ENCODE measurements at places on chromosomes 16 and 17. TPM values are rescaled to one million over a fixed set of nuclear protein-coding genes. Genes with fewer than 3 reads are reported as not detected.

CRYM gene
- total RNA-seq = 7.2 TPM

CTRB1 gene
- 9.7 TPM for total RNA-seq

COL1A1 gene
- 19.3 TPM for total RNA-seq

GFOD2 gene
- 33.8 TPM for total RNA-seq

ATP2A3 gene
- 3.9 TPM for total RNA-seq

HYDIN gene
- total RNA-seq = 0.28 TPM

TP53TG3D gene
- total RNA-seq = not detected

GJD3 gene
- 0.68 TPM for total RNA-seq

STAT5A gene
- total RNA-seq = 10.2 TPM

SGSH gene
- total RNA-seq = 25.6 TPM

SSTR5 gene
- not detected for total RNA-seq

OR4D1 gene
- total RNA-seq = not detected

CCL3 gene
- total RNA-seq = 2.0 TPM

PYY gene
- total RNA-seq = not detected

SLC35G6 gene
- total RNA-seq = not detected

APOBR gene
- 0.58 TPM for total RNA-seq

TBC1D3K gene
- total RNA-seq = not detected

C16orf89 gene
- total RNA-seq = not detected

G6PC1 gene
- 440 TPM for total RNA-seq

RSPRY1 gene
- 18.1 TPM for total RNA-seq

CDK10 gene
- total RNA-seq = 69.1 TPM

SEZ6L2 gene
- 0.55 TPM for total RNA-seq

ZP2 gene
- not detected for total RNA-seq

CALB2 gene
- not detected for total RNA-seq

ANKFN1 gene
- not detected for total RNA-seq

DPEP3 gene
- total RNA-seq = not detected

TMC7 gene
- 0.30 TPM for total RNA-seq

TNK1 gene
- total RNA-seq = 5.2 TPM

FN3KRP gene
- total RNA-seq = 14.0 TPM

SLC12A3 gene
- not detected for total RNA-seq

SCIMP gene
- 2.3 TPM for total RNA-seq

LRRC46 gene
- 0.40 TPM for total RNA-seq

STH gene
- total RNA-seq = not detected

PSMD7 gene
- 39.4 TPM for total RNA-seq

SNX20 gene
- total RNA-seq = 0.53 TPM

KRT20 gene
- 0.40 TPM for total RNA-seq

DNASE1 gene
- 4.6 TPM for total RNA-seq

KRTAP2-2 gene
- not detected for total RNA-seq

GP1BA gene
- not detected for total RNA-seq

C16orf82 gene
- total RNA-seq = not detected

TMEM219 gene
- 71.0 TPM for total RNA-seq

SOST gene
- not detected for total RNA-seq

MILR1 gene
- total RNA-seq = 0.33 TPM

KRTAP2-3 gene
- not detected for total RNA-seq

SULT1A4 gene
- total RNA-seq = 8.3 TPM

DNAAF8 gene
- total RNA-seq = 0.45 TPM

OGFOD3 gene
- total RNA-seq = 18.4 TPM

NTN3 gene
- 3.6 TPM for total RNA-seq

HS3ST3A1 gene
- 7.6 TPM for total RNA-seq

UQCRC2 gene
- total RNA-seq = 203 TPM

PYCARD gene
- 5.9 TPM for total RNA-seq

ITGB3 gene
- 5.0 TPM for total RNA-seq

KRTAP3-2 gene
- total RNA-seq = not detected

ITGAX gene
- 1.8 TPM for total RNA-seq
